ENCODE measurements at places on chromosomes 16 and 17. TPM values are rescaled to one million over a fixed set of nuclear protein-coding genes. Genes with fewer than 3 reads are reported as not detected.

SCRN2 gene
- 31.1 TPM for total RNA-seq

ZSCAN10 gene
- not detected for total RNA-seq

PPP1R1B gene
- 0.43 TPM for total RNA-seq

STRADA gene
- 29.5 TPM for total RNA-seq

TMEM235 gene
- total RNA-seq = not detected

FBXW10 gene
- total RNA-seq = not detected

CES5A gene
- not detected for total RNA-seq

TMEM92 gene
- 1.3 TPM for total RNA-seq

UNC13D gene
- total RNA-seq = 19.7 TPM

PARN gene
- 24.9 TPM for total RNA-seq

MAP1LC3B gene
- total RNA-seq = 38.0 TPM

DNA sequence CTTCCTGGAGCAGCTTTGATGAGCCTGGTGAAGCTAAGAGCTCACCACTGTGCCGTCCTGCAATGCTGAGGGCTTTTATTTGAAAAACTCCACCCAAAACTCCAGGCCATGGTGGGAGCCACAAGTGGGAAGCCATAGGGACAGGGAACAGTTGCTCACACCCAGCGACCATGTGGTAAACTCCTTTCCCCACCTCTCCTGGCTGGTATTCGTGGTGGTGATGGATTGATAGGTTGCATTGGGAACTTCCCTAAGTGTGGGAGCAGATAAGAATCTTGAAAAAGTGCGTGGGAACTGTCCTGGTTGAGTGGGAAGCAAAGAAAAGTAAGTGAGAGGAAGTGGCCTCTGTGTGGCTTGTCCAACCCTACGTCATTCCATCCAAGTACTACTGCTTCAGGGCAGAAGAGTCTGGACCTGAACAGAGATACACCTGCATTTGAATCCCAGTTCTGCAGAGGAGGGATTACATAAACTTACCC, at the start of gene CCL1:
TSS of gene CCL1 (minus strand) at position 51 of the 479 bp plus-strand sequence. CDS start 72 bp downstream, outside the sequence.
- no peaks in the 10 kb centered on the region for H3K4me1 ChIP-seq
- no peak within 1 kb of the TSS for H3K27ac ChIP-seq
- H3K36me3 ChIP-seq = no peaks in the 10 kb centered on the region
- no peaks in the 10 kb centered on the region for H3K27me3 ChIP-seq
- H3K4me3 ChIP-seq = no peak within 1 kb of the TSS

DNA sequence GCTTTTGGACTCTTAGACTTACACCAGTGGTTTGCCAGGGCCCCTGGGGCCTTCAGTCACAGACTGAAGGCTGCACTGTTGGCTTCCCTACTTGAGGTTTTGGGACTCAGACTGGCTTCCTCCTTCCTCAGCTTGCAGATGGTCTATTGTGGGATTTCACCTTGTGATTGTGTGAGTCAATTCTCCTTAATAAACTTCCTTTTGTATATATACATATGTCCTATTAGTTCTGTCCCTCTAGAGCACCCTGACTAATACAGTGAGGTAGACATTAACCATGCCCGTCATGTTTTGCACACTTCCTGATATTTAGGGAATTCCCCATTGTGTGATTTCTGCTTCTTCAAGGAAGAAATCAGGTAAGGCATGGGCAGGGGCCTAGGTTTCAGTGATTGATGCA, 147.8 kb upstream of the CA10 start:
- no peaks in the 10 kb centered on the region for H3K36me3 ChIP-seq
- H3K4me1 ChIP-seq = no peaks in the 10 kb centered on the region
- H3K27me3 ChIP-seq = no peaks in the 10 kb centered on the region

- no peaks in the 10 kb centered on the region for H3K27me3 ChIP-seq
- no peak for DNase-seq
- no peak overlapping the region for H3K27ac ChIP-seq
- peak overlapping the region; percentile 91 for H3K4me3 ChIP-seq
Measured at GRCh38 chr16:1707193-1707790, 1.3 kb downstream of the MAPK8IP3 start.

GRCh38 chr16:22670044-22670536, 143.9 kb upstream of the HS3ST2 start:
- H3K27me3 ChIP-seq = no peaks in the 10 kb centered on the region
- DNase-seq = no peak
- H3K4me3 ChIP-seq = no peak overlapping the region
- no peaks in the 10 kb centered on the region for H3K36me3 ChIP-seq

- no peaks in the 10 kb centered on the region for H3K27me3 ChIP-seq
- H3K4me3 ChIP-seq = no peak overlapping the region
- no peak for DNase-seq
Measured at GRCh38 chr17:76022285-76022684, 4.8 kb downstream of the EVPL start.

DNA sequence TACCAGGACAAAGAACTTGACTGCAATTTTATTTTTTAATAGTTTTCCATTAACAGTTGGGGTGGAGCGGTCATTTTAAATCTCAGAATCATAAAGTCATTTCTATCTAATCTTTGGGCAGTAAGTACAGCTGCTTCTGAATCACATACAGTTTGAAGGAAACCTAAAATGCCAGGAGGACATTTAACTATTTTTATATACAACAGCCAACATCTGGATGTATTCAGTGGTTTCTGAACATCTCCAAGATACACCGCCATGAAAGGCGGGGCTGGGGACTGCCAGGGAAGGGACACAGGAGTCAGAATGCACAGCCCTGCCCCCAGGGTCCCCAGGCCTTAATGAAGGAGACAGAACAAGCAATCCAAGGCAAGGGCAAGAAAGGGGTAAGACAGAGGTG, 392.3 kb downstream of the SLC39A11 start:
- H3K4me1 ChIP-seq = no peaks in the 10 kb centered on the region
- no peaks in the 10 kb centered on the region for H3K27me3 ChIP-seq
- H3K36me3 ChIP-seq = no peaks in the 10 kb centered on the region
- no peak overlapping the region for H3K27ac ChIP-seq

- no peak for DNase-seq
- peak overlapping the region; percentile 34 for H3K4me3 ChIP-seq
- H3K4me1 ChIP-seq = peaks cover 7% of the 10 kb centered on the region
- no peaks in the 10 kb centered on the region for H3K36me3 ChIP-seq
Measured at GRCh38 chr17:45248132-45248957, 13.5 kb downstream of the SPATA32 start.

DNA sequence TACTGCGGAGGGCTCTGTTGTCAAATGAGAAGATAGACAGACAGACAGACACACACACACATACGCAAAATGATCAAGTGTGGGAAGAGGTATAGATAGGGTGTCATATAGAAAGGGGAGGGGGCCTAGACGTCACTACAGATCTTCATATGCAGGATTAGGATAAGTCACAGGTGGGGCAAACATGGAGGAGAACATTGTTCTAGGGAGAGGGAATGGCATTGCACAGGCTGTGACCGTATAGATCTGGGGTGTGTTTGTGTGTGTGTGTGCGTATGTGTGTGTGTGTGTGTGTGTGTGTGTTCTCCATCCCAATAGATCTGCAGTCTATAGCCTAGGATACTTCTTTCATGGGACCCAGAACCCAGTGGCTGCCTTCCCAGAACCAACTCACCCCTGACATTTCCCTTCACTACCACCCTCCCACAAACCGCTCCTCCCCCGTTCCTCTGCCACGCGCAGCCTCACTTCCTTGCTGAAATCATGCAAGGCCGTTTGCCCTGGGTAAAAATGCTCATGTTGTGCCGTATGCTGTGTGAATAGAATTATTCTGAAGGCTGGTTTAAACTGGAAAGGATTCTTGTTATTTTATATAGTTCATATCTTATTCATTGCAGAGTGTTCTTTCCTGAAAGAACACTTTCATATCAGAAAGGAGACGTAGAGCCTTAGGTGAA, 50.5 kb upstream of the CCL1 start:
- no peaks in the 10 kb centered on the region for H3K27me3 ChIP-seq
- no peak overlapping the region for H3K4me3 ChIP-seq
- no peaks in the 10 kb centered on the region for H3K4me1 ChIP-seq
- no peak for DNase-seq
- no peak overlapping the region for H3K27ac ChIP-seq

DNA sequence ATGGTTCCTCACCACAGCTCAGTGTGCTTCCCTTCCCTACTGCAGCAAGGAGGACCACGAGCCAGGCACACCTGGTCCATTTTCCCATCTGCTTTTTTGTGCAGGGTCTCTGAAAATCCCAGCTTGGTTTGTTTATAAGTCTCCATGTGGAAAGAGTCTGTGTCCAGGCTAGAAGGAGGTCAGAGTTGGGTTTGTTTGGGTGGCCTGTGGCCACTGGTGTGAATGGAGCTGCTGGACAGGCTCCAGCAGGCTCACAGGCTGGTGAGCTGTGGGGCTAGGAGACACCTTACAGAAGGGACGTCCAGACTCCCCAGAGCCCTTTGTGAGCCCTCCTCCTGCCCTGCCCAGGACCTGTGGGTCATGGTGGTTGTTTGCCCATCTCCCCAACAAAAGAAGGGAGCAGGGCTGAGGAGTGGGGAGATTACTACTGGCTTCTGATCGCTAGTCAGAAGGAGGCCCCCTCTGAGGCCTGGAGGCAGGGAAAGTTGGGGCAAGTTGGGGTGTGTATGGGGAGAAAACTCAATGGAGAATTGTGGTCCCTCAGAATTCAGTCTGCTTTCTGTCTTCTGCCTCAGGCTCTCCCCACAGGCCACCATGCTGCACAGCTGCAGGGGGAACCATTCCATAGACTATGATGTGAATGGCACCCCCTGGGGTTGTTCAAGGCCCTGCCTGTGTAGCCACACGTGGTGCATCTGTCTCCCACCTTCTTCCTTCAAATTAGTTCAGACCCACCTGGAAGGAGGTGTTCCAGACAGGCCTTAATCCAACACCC, 4.1 kb downstream of the RARA start:
- DNase-seq = peak; percentile 12
- no peaks in the 10 kb centered on the region for H3K27me3 ChIP-seq
- H3K27ac ChIP-seq = no peak overlapping the region
- peaks cover 34% of the 10 kb centered on the region for H3K4me1 ChIP-seq
- no peaks in the 10 kb centered on the region for H3K36me3 ChIP-seq

DNA sequence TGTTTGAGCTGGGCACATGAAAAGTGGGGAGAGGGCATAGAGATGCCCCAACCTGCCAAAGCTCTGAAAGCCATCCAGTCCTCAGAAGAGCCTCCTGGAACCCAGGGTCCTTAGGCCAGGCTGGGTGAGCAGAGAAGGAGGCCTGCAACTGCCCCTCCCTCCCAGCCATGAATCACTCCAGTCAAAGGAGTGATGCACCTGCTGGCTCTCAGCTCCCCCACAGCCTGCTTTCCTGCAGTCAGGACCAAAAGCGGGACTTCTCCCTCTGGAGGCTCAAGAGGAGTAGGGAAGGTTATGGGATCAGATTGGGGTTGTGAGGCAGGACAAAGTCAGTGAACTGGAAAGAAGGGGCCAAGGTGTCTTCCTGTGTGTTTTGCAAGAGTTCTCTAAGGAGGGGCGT, 145.6 kb downstream of the TMEM132E start:
- DNase-seq = no peak
- no peaks in the 10 kb centered on the region for H3K4me1 ChIP-seq
- H3K36me3 ChIP-seq = no peaks in the 10 kb centered on the region

DNA sequence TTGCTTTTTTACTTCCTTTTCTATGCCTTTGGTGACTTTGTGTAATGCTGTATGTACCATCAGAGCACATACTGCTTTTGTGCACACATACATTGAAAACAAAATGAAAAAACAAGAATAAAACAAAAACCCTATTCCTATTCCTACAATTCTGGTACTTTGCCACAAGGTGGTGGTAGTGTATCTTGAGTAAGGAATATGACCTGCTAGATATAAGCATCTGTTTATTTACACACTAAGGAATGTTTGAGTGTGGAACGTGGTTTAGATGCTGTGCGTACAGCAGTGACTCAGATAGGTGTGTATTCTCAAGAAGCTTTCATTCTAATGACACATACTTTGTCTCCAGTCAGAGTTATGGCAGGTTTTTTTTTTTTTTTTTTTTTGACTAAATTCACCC, 606.2 kb downstream of the WWOX start:
- no peaks in the 10 kb centered on the region for H3K4me1 ChIP-seq
- DNase-seq = no peak
- H3K36me3 ChIP-seq = no peaks in the 10 kb centered on the region
- no peaks in the 10 kb centered on the region for H3K27me3 ChIP-seq
- no peak overlapping the region for H3K4me3 ChIP-seq

- no peaks in the 10 kb centered on the region for H3K27me3 ChIP-seq
- H3K36me3 ChIP-seq = no peaks in the 10 kb centered on the region
- no peak for DNase-seq
- no peak overlapping the region for H3K4me3 ChIP-seq
Measured at GRCh38 chr16:5393070-5393469, 295.5 kb upstream of the EEF2KMT start.

DNA sequence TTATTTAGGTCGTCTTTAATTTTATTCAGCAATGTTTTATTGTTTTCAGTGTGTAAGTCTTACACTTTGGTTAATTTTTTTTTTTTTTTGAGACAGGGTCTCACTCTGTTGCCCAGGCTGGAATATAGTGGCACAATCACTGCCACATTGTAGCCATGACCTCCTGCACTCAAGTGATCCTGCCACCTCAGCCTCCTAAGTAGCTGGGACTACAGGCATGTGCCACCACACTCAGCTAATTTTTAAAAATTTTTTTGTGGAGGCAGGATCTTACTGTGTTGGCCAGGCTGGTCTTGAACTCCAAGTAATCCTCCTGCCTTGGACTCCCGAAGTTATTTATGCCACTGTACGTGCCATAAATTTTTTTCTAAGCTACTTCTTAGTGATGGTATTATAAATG, 14.5 kb downstream of the RPS6KB1 start:
- H3K27me3 ChIP-seq = no peaks in the 10 kb centered on the region
- no peaks in the 10 kb centered on the region for H3K36me3 ChIP-seq
- DNase-seq = no peak
- H3K4me1 ChIP-seq = no peaks in the 10 kb centered on the region
- H3K4me3 ChIP-seq = no peak overlapping the region

- H3K4me3 ChIP-seq = no peak overlapping the region
- H3K27ac ChIP-seq = no peak overlapping the region
- no peaks in the 10 kb centered on the region for H3K36me3 ChIP-seq
Measured at GRCh38 chr17:61587807-61588660, 3.0 kb downstream of the NACA2 start.

- H3K4me1 ChIP-seq = no peaks in the 10 kb centered on the region
- H3K4me3 ChIP-seq = no peak overlapping the region
- no peaks in the 10 kb centered on the region for H3K36me3 ChIP-seq
- H3K27me3 ChIP-seq = no peaks in the 10 kb centered on the region
Measured at GRCh38 chr17:22435231-22435974, 743.1 kb downstream of the KCNJ18 start.

DNA sequence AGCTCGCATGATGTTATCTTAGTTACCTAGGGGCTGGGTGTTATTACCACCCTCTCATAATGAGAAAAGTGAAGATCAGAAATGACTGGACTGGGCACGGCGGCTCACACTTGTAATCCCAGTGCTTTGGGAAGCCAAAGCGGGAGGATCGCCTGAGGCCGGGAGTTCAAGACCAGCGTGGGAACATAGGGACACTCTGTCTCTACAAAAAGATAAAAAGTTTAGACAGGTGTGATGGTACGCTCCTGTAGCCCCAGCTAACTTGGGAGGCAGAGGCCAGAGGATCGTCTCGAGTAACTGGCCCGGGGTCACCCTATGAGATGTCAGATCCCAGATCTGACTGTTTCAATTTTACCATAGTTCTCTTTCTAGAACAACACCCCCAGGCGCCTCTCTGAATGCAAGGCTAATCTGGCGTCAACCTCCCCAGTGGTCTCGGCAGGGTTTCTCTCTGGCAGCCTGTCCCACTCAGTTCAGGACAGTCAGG, 1.9 kb upstream of the CCDC102A start:
- no peaks in the 10 kb centered on the region for H3K27me3 ChIP-seq
- H3K4me3 ChIP-seq = no peak overlapping the region
- no peak overlapping the region for H3K27ac ChIP-seq

- no peak for DNase-seq
Measured at GRCh38 chr16:4946917-4947316, 10.0 kb upstream of the PPL start.

Measured in ovary (tissue), 10 donors.